Activated T-cell treated with anti-CD3 and anti-CD28 coated beads, Interleukin-2, amount 50 U/mL, for 72 hours (primary cell): ENCODE measurements at places on chromosomes 1 and 21.

DNA sequence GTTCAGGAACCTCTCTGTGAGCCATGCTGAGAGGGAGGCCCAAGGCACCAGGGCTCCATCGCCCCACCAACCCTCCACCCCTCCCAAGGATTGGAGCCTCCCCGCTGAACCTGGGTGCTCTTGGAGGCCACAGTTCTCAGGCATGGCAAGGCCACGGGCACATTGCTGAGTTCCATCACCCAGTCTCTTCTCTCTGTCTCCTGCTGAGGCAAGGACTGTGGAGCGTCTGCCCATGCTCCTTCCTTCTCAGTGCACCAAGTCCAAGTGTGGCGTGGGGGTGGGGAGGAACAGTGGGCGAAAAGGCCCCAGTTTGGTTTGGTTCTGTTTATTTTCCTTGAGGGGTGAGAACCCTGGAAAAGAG is 2.8 kb upstream of the KNCN start:
- no peak for DNase-seq

DNA sequence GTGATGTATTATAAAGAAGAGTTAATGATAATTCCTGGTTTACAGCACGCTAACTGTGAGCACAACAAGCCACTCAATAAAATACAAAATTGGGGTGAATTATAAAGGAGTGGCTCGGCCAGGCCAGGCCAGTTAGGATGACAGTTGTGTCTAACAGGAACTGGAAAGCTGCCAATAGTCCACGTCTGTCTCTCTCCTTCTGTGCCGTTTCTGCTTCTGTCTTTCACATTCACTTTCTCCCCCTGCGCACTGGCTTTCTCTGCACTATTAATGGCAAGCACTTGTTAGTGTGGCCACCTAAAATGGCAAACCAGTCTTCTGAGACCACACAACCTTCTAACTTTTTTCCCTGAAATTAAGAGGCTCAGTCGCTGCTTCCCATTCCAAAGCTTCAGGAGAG is 394.3 kb downstream of the NTNG1 start:
- DNase-seq, result no peak

DNA sequence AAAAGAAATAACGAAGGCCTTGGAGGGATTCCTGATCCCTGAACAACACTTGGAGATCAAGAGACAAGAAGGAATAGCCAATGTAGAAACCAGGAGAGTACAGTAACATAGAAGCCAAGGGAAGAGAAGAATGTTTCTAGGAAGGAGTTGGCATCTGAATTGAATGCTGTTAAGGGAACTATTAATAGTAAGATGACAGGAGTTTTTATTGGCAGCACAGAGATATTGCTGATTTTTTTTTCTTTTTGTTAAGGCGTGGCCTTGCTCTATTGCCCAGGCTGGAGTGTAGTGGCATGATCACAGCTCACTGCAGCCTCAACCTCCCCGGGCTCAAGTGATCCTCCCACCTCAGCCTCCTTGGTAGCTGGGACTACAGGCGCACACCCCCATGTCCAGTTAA is 9.6 kb upstream of the SFT2D2 start:
- no peak for DNase-seq

GRCh38 chr1:6545276-6546112 is 8.8 kb downstream of the NOL9 start:
- no peak for DNase-seq

GRCh38 chr21:37452227-37452626 is 85.7 kb downstream of the DYRK1A start:
- DNase-seq, result no peak

- no peak for DNase-seq
Observed at GRCh38 chr1:211529453-211529852, 37.5 kb upstream of the RD3 start.

DNA sequence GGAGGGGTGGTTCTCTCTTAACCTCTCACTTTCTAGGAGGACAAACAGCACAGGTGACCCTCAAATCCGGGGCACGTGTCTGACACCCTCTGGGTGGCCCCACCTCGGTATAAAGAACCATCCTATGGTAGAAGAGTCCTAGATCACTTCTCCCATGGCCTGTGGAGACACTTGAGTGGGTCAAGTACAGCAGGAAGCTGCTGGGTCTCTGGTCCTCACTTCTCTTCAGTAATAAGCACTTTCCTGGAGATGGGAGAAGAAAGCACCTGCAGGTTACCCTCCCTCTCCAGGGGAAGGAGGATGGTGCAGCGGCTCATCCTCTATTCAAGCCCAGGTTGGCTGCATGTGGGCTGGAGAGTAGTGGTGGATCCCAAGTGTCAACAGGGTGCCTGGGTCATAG is 17.0 kb downstream of the S100A7 start:
- DNase-seq, result no peak

GRCh38 chr1:212218065-212218464 is 67.1 kb upstream of the PPP2R5A start:
- DNase-seq, result no peak

GRCh38 chr1:66231217-66231616 is 302.7 kb upstream of the SGIP1 start:
- no peak for DNase-seq

DNA sequence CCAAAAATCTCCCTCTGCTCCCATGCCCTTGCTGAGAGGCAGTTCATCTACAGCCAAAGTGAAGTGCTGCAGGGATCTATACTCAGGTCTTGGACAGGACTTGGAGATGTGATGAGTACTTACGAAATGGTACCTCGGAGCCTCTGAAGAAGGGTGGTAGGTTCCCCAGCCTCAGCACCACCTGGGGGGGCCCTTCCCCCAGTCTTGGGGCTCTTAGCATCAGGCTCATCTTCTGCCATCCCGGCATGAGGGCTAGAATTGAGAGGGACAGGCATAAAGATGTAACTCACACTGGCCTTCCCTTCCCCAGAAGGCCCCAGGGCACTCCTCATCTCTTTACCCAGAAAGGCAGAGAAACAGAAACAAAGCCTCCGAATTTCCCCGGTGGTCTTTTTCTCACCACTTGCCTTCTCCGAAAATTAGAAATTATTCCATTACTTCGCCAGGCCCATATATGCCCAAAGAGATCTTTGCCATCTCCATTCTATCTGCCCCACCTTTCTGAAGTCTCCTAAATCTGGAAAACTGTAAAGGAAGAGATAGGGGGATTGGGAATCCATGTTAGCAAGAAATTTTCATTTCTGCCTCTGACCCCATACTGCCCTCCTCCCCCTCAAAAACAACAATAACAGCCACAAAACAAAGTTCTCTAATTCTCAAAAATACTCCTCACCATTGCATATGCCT is 827 bp downstream of the RFX5 start:
- DNase-seq, result no peak

- DNase-seq, result no peak
Observed at GRCh38 chr1:72482736-72483413, 200.5 kb upstream of the NEGR1 start.

DNA sequence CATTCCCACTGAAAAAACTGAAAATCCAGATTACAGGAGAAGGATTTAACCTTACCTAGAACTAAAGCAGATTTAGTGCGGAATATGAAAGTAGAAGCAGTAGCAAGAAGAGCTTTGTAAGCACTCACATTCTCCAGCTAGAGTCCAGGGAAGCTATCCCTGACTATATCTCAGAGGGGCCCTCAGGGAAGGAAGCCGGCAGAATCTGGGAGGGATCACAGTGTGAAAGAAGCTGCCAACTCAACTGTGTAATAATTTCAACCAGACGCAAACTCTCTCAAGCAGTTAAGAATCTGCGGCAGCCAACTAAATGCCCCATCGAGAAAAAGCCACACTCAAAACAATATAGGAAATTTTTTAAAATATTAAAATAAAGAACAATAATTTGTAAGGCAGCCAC is 163.8 kb downstream of the EIF4G3 start:
- no peak for DNase-seq

GRCh38 chr1:169557131-169557530 is 29.1 kb downstream of the F5 start:
- no peak for DNase-seq
